Stimulated activated CD8-positive, alpha-beta memory T cell treated with anti-CD3 and anti-CD28 coated beads, Interleukin-12 subunit alpha, Interleukin-12 subunit beta, amount 100 ng/mL, for 1 hour (primary cell): ENCODE measurements at places on chromosomes 1 and 21.

DNA sequence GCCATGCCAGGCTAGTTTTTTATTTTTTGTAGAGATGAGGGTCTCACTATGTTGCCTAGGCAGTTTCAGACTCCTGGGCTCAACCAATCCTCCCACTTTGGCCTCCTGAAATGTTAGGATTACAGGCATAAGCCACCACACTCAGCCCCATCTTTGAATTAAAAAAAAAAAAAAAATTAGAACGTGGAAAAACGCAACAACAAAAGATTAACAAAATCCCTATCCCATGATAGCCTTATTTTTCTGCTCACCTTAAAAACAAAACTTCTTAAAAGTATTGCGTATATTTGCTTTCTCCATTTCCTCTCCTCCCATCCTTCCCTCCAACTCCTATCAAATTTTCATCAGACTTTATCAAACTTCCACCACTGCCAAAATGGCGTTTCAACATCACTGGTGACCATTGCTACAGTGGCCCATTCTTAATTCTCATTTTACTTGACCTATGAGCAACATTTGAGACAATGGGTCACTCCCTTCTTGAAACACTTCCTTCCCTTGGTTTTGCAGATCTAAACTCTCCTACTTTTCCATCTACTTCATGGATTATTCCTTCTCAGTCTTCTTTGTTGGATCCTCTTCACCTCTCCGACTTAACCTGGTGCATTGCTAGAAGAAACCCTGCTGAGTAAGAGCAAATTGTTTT, 579 bp upstream of the ZNF684 start:
- DNase-seq, result no peak

- no peak for DNase-seq
Observed at GRCh38 chr1:98897479-98897878, 107.2 kb downstream of the PLPPR5 start.

DNA sequence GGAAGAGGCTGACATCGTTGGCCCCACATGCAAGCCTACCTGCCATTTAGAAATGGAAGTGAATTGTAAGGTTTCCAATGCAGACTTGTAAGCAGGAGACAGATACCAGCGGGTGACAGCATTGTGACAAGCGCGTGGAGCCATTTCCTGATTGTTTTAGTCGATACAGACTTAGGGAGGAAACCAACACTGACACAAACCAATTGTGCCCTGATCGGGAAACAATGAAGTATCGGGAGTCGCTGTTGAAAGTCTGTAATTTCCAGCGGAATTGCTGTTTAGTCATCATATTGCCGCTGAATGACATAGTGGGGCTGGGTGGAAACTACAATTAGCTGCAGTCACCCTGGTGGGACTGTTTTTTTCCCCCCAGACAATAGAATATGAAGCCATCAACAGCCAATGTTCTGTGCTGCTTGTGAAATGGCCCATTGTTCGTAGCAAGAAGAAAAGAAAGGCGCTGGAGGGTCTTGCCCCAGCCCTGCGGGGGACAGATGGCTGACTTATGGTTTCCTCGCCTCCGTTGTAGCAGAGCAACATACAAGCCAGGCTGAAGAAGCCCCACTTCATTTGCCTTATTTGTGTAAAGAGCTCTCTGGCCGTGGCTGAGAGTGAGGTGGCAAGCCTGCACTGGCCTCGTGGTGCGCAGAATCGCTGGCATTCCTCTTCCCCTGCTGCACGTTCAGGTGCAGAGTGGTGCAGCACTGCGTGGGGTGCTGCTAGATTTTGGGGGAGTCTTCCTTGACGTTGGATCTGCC, 462.7 kb downstream of the CAMTA1 start:
- no peak for DNase-seq

- no peak for DNase-seq
Observed at GRCh38 chr1:211895126-211895759, 64.7 kb upstream of the LPGAT1 start.

- DNase-seq, result no peak
Observed at GRCh38 chr1:76622774-76623528, 244.3 kb upstream of the ST6GALNAC5 start.

DNA sequence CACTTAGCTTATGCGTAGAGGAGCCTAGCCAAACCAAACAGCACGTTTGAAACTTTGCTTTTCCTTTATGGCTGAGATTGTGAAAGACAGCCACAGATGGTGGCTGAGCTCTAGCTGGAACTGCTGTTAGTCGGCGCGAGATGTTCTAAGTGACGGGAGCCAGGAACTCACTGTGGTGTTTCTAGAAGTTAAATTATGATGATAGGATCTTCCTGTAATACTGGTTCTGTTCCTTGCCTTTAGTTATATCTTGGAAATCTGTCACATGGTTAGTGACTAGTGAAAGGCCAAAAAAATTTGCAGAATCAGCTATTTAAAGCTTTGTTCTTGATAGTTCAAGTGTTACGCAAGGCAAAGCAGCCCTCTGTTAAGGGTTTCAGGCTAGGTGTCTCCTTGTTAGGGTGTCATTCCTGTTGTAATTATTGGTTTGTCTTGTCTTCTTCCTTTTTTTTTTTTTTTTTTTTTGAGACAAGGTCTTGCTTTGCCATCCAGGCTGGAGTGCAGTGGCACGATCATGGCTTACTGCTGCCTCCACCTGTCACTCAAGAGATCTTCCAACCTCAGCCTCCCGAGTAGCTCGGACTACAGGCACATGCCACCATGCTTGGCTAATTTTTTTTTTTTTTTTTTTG, 22.6 kb downstream of the AK4 start:
- no peak for DNase-seq

- peak; percentile 43 for DNase-seq
Observed at GRCh38 chr1:85297855-85298629, 21.6 kb upstream of the BCL10 start.

DNA sequence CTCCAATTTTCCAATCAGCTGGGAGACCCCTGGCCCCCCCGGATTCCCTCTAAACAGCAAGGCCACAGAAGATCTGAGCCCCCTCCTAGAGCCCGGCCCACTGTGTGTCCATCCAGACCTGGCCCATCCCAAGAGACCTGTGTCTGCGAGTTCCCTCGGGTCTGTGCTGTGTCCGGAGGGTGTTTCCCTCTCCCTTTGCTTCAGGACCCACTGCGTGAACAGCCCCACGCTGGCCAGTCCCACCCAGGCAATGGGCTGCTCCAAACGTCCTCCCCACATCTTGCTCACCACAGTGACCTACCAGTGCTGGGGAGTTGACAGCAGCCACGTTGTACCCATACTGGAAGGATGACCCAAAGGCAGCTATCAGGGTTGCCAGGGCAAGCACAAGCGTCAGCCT, 11.6 kb downstream of the SLC2A5 start:
- DNase-seq, result no peak

DNA sequence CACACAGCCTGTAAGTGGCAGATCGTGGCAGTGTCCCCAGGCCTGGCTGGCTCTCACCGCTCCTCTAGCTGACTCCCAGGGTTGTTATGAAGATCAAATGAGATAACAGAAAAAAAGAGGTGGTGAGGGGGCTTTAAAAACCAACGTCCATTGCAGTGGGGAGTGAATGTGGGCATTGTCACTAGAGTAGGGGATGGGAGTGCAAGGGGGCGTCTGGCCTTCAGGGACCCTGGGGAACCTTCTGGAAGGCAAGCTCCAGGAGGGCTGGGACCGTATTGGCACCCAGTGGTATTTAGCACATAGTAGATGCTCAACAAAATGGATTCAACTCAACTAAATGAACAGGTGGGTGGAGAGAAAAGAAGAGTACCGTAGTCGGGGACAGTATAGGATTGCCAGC, 3.4 kb downstream of the PLA2G2D start:
- no peak for DNase-seq

DNA sequence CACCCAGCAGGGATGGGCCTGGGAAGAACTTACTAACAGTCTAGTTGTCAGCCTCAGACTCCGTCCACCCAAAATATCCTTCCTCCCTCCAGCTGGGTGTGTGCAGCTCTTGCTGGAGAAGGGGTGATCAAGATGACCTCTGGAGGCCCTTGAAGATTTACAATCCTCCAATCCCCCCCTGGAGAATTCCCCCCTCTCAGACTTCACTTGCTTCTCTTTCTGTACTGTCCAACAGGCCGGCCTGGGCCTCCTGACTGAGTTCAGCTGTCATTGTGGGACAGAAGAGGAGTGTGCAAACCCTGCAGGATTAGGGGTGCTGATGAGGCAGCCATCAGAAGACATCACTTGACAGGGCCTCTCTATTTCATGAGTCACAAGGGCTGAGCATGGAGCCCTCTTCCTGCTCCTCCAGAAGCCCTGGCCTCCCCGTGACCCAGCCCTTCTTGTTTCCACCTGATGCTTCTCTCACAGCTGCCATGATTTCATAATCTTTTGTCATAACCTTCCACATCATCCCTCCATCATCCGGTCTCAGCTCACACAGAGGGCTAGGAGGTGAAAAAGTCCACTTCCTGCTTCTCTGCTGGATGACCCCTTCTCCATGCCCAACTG, 17.5 kb upstream of the IGFN1 start:
- no peak for DNase-seq

DNA sequence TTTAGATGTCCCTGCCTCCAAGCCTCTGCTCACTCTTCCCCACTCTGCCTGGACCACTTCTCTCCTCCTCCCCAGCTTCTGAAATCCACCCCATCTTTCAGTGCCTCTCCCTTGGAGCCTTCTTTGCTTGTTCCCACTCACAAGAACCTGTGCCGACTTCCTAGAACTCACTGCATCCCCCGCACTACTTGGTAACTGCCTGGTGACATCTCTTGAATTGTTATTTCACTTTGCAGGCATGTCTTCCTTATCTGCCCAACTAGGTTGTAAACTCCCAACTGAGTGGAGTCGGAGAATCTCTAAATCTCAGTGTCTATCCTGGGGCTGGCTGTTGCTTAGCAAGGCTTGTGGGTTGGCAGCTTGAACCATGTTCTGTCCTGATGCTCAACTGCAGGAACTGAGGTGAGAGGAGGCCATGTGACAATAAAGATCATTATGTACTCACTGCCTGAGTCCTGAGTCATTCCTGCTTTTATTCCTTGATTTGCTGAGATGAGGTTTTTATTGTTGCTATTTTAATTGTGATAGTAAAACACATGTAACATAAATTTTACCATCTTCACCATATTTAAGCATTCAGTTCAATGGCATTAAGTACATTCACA, 3.9 kb downstream of the KPRP start:
- DNase-seq, result no peak

GRCh38 chr1:84365225-84366221, 32.8 kb upstream of the DNASE2B start:
- DNase-seq, result no peak

- no peak for DNase-seq
Observed at GRCh38 chr1:37947364-37947763, 511 bp upstream of the INPP5B start.

GRCh38 chr1:191714845-191715244, 443.4 kb upstream of the RGS18 start:
- DNase-seq, result no peak

- DNase-seq, result no peak
Observed at GRCh38 chr1:62218604-62219003, 24.0 kb downstream of the L1TD1 start.

GRCh38 chr21:37429356-37429755, 62.8 kb downstream of the DYRK1A start:
- DNase-seq, result no peak

- DNase-seq, result no peak
Observed at GRCh38 chr1:43552813-43553212, 22.1 kb downstream of the PTPRF start.

DNA sequence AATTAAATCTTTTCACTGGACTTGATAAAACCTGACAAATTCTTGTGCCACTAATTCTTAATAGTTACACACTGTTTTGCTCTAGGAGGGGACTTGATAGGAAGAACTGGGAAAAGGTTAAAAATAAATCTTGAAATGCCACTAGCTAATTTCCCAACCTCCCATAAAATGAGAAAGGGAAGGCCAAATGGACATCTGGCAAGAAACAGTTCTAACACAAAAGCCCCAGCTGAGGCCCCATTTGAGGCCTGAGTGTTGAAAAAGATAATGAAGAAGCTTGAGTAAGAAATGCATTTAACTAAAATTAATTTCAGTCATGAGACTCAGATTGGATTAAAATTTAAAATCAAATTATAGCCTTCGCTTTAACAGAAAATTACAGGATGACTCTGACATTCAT, 11.2 kb upstream of the RAP1GAP start:
- DNase-seq, result no peak

GRCh38 chr1:91699339-91699974, 186.5 kb downstream of the TGFBR3 start:
- no peak for DNase-seq

- DNase-seq, result no peak
Observed at GRCh38 chr1:53086491-53087070, 24.6 kb downstream of the PODN start.

GRCh38 chr1:22804406-22804805, 93.8 kb downstream of the EPHB2 start:
- no peak for DNase-seq

- DNase-seq, result no peak
Observed at GRCh38 chr21:45636459-45636858, 7.1 kb upstream of the PCBP3 start.

GRCh38 chr1:206839006-206839560, 26.3 kb upstream of the IL20 start:
- no peak for DNase-seq

- DNase-seq, result no peak
Observed at GRCh38 chr1:227315629-227316346, 2.5 kb downstream of the CDC42BPA start.

DNA sequence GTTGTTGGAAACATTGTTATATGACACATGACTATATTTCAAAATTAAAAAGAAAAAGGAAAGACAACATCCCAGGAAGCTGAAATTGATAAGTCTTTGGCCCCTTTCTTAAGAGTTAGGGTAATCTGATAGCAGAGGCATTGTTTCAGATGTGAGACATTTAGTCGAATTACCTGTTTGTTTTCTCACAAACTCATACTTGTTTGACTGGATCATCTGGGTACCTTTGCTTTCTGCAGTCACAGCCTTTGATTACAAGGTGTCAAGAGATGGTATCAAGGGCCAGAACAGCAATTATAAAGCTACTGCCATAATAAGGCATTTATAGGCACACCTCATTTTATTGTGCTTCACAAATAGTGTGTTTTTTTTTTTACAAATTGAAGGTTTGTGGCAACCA, 136.3 kb downstream of the DUSP10 start:
- no peak for DNase-seq

GRCh38 chr1:93111065-93111464, 32.0 kb downstream of the MTF2 start:
- no peak for DNase-seq

- DNase-seq, result no peak
Observed at GRCh38 chr1:248828845-248829244, 3.1 kb upstream of the SH3BP5L start.

GRCh38 chr1:39898648-39899603, 2.8 kb downstream of the MYCL start:
- DNase-seq, result no peak

GRCh38 chr1:194309697-194310096, 1123.3 kb upstream of the B3GALT2 start:
- no peak for DNase-seq

GRCh38 chr1:109386054-109386717, 11.5 kb downstream of the SORT1 start:
- DNase-seq, result no peak

DNA sequence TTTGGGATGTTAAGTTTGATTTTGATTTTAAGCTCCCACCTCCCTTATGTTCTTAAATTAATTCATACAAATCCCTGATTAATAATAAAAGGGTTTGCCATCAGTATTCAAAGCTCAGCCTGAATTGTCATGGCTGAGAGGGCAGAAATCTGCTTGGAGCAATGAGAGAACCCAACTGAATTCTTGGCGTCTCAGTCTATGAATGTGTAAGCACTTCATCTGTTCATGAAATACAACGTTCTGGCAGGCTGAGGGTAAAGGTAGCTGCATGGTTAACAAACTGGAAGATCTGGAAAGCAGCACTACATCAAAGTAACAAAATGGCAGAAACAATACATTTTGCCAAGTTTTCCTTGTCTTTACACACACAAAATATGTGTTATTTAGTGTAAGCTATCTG, 95.3 kb downstream of the ACBD6 start:
- DNase-seq, result no peak
